ENCODE measurements at places on chromosomes 5 and 9.

DNA sequence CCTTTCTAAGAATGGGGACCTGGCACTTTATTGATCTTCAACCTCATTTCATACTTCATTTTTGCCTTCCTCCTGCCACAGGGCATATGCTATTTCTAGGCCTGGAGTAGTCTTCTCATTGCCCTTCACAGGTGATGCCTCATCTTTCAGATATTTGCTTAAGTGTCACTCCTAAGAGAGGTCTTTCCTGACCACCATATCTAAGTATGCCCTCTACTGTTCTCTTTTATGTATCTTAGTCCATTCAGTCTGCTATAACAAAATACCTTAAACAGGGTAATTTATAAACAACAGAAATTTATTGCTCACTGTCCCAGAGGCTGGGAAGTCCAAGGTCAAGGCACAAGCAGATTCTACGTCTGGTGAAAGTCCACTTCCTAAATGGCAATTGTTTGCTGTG is 99.1 kb downstream of the ADAMTS6 start:
- no peak for DNase-seq

DNA sequence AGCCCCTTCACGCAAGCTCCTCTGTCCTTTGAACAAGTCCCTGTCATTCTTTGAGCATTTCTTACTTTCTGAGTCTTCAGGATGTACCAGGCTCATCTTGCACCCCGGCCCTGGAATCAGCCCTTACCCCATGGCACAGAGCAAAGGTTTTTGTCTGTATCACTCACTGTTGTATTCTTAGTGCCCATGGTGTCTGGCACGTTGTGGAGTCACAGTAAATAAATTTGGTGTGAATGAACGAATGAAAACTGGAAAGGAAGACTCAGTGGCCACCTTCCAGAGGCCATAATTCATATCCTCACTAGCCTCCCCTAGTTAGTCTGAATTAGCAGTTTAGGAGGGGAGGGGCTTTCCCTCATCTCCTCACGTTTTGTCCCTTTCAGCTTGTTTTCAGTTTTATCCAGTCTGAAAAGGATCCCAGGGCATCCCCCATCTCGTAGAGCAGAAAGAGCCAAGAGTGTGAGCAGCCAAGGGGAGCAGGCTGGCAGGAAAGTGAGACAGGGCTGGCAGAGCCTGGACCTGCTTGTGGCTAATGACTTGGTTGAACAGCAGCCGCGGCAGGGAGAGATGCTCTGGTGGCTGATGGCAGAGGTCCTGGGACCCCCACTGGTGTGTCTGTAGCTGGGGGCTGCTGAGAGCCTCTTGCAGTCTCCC is 42.7 kb downstream of the ZNF618 start:
- DNase-seq, result no peak

DNA sequence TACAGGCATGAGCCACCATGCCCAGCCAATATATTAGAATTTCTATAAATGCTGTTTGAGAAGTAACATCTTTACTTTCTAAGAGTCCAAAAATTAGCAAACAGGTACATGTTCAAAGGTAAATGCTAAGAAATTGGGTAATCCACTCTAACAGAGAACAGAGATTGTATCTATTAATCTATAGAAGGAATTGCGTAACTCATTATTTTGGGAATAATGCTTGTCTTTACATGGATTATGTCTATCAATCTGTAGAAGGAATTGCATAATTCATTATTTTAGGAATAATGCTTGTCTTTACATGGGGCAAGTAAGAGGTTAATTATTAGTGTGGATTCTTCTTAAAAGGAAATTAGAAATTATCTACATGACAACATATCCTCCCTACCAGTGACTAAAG is 30.5 kb downstream of the CCNH start:
- DNase-seq, result no peak

DNA sequence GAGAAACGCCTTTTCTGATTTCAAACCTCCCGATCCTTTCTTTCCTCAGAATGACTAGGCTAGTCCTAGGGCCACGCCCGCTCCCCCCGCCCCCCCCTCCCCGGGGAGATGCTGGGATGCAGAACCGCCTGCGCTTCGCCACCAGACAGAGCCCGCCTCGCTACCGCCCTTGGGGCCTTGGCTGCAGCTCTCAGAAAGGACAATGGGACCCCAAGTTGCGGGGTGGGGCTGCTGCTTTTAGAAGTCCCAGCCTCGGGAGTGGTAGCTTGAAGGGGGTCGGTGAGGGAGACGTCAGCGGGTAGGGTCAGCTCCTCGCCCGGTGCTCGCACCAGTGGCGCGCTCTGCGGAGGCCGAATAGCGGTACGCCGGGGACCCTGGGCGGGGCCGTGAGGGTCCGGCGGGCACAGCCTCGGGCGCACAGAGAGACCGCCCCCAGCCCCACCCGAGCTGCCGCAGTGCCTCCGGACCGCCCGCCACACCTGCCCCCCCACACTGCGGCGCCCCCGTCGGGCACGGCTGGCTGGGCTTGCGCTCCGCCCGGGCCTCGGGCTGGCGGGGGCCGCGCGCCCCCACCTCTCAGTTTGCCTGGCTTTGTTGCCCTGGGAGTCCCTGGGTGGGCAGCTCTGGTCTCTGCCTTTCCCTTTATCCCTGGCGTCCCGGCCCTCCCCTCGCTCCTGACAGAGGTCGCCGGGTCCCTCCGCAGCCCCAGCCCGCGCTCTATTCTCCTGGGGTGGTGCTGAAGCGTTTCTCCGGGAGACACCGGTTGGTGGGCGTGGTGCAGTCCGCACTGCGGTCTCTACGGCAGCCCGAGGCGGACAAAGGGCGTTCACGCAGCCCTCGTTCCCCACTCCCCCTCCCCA is 1.2 kb downstream of the MAP1B start:
- peak; percentile 55 for DNase-seq

- no peak for DNase-seq
These were observed 52.7 kb upstream of the ARL15 start for GRCh38 chr5:54362992-54363625.

DNA sequence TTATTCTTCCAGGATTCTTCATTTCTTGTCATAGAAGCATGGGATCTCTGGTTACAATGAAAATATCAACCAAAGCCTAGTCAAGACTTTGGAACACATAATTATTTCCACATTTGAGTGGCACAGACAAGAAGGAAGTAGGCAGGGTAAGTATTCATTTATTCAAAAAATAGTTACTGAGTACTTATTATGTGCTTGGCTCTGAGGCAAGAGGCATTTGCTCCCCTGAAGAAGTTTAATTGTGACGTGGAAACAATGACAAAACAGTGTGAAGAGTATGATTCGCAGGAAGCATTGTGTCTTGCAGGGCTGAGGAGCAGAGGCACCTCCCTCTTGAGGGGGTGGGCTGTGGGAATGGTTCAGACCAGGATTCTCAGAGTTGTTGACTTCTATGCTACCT is 45.0 kb upstream of the TNFSF15 start:
- no peak for DNase-seq

GRCh38 chr5:89213573-89213972 is 330.6 kb upstream of the MEF2C start:
- no peak for DNase-seq

- no peak for DNase-seq
These were observed 4.4 kb downstream of the CCDC187 start for GRCh38 chr9:136299541-136299940.

DNA sequence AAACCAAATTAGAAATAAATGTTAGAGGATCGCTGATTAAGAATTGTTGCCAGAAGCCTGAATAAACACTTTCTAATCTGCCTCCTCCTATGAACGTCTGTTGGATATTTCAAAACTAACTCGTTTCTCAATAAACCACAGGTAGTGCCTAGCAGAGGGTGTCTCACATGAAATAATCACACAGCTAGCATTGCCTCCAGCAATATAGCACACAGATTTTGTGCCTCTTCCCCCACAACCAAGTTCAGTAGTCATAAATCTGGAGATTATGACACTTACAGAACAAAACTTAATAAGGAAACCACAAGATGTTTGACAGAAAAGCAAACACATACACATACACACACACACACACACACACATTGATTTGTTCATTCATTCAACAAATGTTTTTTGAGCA is 173.2 kb upstream of the CDH10 start:
- DNase-seq, result no peak

DNA sequence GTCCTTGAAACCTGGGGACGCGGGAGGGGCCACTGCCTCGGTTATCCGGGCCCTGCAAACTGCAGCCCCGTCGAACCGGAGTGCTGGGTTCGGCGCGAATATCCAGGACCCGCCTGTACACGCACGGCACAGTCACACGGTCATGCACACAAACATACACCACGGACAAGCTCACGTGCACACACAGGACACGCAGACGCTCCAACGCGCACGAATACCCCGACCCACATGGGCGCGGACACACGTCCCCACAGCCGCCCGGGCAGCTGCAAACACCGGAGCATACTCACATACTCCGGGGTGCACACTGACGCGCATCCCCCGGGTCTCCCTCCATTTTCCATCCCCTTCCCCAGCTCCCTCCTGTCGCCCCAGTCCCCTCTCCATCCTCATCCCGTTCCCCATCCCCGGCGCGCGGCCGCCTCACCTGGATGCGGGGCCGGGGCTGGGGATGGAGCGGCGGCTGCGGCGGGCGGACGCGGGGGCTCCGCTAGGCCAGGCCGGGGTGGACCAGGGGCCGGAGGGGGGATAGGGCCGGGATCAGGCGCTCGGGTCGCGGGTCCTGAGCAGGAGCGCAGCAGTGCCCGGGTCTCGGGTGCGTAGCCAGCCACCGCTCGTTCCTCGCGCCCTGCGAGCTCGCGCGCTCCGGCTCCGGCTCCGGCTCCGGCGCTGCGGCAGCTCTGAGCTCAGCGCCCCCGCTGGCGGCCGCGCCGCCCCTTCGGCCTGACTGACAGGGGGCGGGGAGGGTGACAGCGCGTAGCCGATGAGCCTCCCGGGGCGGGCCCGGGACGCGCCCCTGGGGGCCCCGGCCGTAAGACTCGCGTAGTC is at the start of the genes EIF4E1B and SNCB:
EIF4E1B (plus strand) TSS at position 823 of the 828 bp plus-strand sequence. CDS start 12,113 bp downstream, outside the sequence.
SNCB (minus strand) TSS at position 682 of the 828 bp plus-strand sequence. CDS start 880 bp downstream, outside the sequence.
- DNase-seq, result peak; percentile 36

- no peak for DNase-seq
These were observed 101.2 kb downstream of the AOPEP start for GRCh38 chr9:94827584-94828304.

- DNase-seq, result no peak
These were observed 524.2 kb downstream of the ACTL7B start for GRCh38 chr9:108331596-108331995.

DNA sequence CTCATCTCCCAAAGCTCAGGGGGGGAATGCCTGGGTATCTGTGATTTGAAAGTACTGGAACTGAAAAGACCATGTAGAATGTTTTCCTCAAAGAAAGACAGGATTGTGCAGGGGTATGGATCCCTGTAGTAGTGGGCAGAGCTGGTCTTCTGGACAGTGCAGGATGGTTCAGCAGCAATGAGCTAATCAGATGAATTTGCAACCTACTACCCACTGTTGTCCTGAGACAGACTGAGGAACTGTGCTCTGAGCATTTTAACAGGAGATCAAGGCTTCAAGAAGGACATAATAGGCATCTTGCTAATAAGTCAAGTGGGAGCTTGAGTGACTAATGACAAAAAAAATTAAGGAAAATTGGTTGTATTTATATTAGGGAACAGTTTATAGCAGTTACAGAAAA is 61.7 kb downstream of the FYB1 start:
- DNase-seq, result no peak

GRCh38 chr5:125848751-125849150 is 574.5 kb upstream of the GRAMD2B start:
- DNase-seq, result no peak

- no peak for DNase-seq
These were observed 5.7 kb downstream of the PCSK5 start for GRCh38 chr9:75896193-75896592.

DNA sequence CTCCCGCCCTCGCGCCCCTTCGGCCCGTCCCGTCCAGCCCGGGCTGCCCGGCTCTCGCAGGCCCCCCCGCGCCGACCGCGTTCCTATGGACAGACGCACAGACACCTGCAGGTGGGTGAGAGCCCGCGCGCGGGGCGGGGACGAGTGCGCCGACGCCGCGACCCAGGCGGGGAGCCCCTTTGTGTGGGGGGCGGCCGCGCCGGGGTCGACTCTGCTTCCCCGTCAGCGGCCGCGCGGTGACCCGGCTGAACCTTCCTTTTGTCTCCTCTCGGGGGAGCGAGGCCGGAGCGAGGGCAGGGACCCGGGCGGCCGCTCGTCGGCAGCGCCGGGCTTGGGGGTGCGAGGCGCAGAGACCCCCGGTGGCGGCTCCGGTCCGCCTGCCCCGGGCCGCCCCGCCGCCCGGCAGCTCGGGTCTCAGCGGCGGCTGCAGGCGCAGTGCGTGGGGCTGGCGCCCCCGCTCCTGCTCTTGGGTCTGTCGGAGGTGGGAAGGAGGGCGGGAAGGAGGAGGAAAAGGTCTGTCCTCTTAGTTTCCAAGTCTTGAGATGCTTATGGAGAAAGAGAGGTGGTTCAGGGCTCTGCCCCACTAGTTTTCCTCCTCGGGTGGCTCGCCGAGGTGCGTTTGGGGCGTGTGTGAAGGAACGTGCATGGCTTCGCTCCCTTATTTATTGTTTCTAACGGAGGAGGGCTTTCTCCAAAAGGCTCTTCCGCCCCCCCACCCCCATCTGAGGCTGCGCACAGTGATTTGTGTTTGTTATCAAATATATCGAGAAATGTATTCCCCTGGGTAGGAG is 576 bp downstream of the KIAA1958 start:
- peak; percentile 39 for DNase-seq

GRCh38 chr5:20562544-20562943 is 574.5 kb upstream of the CDH18 start:
- no peak for DNase-seq

DNA sequence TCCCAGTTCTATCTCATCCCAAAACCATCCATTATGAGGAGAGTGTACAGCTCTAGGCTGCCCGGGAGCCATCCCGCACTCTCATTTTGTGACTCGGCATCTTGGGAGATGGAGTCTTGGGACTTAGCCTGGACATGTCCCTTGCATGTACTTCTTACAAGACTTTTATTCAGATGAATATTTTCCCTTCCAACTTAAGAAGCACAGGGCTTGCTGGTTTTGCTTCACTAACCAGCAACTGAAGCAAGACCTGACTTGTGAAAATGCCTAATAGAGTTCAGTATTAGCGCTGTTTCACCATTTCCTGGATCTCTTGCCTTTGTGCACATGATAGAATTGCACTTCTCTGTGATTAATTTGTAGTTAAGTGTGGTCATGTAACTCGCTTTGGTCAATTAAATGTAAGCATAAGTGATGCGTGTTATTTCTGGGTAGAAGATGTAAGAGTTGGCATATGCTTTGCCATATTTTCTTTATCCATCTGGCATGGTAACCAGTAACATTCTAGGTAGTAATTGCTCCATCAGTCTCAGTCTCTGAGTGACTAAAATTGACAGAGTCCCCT is 55.8 kb downstream of the PDCD1LG2 start:
- no peak for DNase-seq

- peak; percentile 10 for DNase-seq
These were observed 1.3 kb downstream of the BRD3 start for GRCh38 chr9:134066526-134066912.

- no peak for DNase-seq
These were observed 143.7 kb downstream of the TTLL11 start for GRCh38 chr9:121949364-121949763.
